ENCODE measurements at places on chromosomes 1 and 21.

DNA sequence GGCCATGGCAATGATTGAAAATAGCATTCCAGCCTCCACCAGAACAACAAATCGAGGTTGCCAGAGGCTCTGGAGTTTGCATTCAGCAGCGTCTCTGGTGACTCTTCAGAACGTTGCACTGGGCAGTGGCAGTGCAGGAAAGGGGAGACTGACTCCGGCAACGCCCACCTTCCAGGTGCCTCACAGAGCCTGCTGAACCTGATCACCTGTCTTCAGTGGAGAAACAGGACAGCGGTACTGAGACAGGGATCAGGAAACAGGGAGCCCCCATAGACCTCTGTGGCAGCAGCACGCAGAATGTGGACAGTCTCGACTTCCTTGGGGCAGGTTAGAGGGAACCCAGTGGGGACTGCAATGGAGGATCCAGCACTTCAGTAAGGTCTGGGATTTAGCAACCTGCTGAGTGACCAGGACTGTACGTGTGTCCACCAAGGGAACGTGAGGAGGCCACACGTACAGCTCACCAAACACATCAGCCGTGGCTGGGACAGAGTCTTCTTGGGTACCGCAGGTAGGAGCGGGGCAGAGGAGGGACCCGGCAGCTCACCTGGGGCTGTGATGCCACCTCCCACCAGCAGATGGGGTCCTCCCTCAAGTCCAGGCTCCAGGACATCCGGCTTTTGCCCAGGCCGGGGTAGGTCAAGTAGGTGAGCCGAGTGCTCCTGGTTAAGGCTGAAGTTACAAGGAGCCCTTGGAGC, 128.6 kb downstream of the PRDM2 start:
- peak; percentile 64 for DNase-seq

DNA sequence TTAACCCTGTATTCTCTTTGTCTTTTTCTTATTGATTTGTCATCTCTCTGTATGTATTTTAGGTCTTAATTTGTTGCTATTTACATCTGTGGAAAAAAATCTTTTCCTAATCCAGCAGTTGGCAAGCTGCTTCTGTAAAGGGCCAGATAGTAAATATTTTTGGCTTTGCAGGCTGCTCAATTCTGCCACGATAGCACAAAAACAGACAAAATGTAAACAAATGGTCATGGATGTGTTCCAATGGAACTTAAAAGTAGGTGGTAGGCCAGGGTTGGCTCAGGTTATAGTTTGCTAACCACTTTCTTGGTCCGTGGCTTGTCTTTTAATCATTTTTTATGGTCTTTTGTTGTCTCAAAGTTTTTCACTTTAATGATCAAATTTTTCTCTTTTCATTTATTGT, 371.8 kb downstream of the HHAT start:
- no peak for DNase-seq

GRCh38 chr1:99700020-99700419, 54.1 kb downstream of the PALMD start:
- no peak for DNase-seq

DNA sequence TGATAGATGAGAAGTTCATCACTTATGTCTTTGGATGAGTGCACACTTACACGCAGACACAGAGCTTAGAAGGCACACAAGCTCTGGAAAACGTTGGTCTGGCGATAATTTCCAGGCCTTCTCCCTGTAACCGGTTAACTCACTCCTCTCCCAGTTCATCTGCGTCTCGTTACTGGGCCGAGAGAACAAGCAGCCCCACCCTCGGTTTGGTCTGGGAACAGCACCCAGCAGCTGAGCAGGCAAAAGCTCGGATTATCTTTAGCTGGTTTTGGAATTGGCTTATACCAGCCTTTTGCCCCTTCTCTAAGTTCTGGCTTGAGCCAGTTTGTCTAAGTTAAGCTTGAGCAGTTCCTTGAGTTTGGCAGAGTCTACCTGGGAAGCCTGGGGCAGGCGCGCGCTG, 27.3 kb upstream of the COL6A1 start:
- no peak for DNase-seq

DNA sequence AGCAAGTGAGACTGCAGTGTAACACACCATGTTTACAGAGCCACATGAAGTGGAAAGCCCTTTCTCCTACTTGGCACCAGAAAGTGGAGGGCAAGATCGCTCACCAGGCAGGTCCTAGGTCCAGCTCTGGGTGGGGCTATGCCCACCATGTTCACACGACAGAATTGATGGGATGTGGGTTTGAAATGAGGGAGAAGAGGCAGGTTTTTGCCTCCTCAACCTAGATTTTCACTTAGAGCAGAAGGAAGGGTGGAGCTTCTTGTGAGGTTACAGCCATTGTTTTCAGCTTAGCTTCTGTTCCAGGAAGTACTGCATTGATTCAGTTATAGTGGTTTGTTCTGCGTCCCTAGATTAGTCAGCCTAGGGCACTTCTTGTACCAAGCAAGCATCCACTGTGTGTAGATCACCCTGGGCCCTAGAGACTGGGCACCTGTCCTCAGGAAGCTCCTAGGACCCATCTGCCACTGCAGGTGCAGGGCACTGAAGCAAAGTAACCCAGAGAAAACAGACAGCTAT, 2.3 kb downstream of the CD53 start:
- DNase-seq, result peak; percentile 70

- DNase-seq, result peak; percentile 44
Measured at GRCh38 chr1:2466958-2467554, 9.0 kb upstream of the PLCH2 start.

DNA sequence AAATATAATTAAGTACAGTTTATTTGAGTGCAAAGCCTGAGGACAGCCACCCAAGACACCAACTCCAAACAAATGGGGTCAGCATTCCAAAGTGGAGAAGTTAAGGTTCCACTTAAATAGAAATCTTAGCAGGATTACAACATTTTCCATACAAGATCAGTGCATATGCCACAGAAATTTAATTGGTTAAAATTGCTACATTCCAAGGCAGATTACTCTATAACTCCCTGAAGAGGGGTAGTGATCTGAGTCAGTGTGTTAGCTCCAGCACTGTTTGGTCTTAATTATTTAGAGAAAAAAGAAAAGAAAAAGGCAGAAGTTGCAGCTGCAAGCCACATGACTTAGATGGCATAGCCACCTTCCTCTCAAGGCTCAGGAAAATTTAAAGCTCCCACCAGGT, 297.5 kb downstream of the HHIPL2 start:
- no peak for DNase-seq

DNA sequence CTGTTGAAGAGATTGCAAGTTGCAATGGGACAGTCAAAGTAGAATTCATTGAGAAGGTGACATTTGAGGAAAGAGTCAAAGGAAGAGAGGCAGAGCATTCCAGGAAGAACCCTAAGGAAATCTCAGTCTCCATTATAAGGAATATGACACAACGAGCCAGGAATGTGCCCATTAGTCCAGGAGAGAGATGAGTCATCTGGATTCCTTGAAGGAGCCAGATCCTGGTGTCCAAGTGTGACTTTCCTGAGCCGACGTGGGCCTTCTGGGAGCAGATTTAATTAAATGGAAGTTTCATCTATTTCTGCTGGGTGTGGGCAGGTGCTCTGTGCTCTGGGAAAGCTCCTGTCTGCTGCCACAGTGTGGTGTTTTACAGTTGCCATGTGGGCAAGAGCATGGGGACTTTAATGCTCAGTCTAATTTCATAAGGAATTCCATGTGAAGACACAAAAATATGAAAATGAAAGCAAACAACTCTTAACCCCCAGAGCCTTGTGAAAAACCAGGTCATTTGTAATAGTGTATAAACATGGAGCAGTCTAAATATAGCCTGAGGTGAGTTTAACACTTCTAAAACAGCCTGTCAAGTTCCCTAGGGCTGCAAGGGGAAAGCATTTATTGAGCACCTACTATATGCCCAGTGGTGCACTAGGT, 111.4 kb upstream of the ARTN start:
- DNase-seq, result no peak

DNA sequence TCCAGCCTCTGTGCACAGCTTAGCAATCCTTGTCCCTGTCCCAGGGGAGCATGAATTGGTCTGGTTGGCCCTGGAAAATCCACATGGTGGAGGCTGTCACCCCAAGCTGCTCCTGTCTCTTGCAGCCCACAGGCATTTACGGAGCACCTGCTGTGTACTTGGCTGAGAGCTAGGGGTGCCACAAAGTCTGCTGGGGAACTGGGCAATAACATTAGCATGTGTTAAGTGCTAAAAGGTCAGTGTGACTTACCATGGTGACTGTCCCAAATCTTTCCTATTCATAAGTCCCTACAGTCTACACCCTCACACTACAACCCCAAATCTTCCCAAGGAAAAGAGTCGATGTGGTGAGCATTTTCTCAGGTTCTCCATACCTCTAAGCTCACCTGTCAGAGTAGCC, 53.6 kb upstream of the ARTN start:
- DNase-seq, result no peak

DNA sequence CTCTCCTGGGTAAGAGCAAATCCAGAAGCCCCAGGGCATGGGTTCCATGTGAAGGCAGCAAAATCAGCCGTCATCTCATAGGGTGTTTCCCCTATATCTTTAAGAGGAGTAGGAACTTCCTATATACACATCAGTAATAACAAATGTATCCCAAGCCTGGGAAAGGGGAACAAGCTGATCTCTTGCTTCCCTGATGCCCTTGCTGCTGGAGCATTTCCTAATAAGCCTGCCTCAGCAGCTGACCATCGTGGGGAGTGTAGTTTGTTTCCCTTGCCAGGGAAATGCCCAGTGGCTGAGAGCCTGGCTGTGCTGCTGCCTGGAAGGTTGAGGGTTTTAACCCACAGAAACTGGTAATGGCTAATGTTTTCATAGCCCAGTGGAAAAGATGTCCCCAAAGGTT, 177.0 kb downstream of the NPHP4 start:
- DNase-seq, result no peak

GRCh38 chr21:39096754-39097153, 86.5 kb downstream of the PSMG1 start:
- DNase-seq, result no peak

DNA sequence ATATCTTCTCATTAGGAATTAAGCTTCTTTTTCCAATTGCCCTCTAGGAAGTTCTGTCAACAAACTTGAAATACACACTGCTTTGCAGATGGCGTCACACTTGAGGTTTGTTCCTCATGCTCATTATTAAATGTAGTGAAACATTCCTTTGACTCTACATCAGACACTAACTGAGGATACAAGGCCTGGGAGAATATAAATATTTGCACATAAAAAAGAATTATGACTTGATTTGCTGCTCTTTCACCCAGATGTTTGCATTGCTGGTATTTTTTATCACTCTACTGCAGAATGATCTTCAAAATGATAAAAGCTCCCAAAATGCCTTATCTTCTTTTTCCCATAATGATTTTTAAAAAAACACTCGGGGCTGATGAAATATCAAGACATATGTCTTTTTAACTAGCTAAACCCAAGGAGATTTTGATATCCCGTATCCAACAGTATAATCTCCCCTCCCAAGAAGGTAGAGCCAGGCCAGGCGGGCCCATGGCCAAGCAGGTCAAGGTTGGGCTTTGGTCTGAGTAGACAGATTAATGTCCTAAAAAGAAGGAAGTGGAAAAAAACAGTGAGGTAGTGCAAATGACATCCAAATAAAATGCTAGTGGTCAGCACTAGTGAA, 264.6 kb downstream of the HHIPL2 start:
- no peak for DNase-seq

GRCh38 chr1:77081834-77082233, 137.4 kb downstream of the PIGK start:
- DNase-seq, result no peak

- DNase-seq, result no peak
Measured at GRCh38 chr1:48582408-48582807, 110.4 kb upstream of the SPATA6 start.

DNA sequence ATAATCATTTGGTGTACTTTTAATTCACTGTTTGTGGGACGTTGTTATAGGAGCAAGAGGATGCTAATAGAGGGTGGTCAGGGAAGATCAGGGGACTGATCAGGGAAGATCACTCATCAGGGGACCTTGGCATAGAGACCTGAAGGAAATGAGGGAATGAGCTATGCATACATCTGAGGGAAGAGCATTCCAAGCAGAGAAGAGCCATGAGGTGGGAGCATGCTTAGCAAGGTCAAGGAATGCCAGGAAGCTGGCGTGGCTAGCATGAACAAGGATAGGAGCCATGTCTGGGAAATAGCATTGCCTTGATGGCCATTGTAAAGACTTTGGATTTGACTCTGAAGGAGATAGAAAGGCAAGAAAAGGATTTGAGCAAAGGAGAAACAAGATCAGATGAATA, 14.1 kb downstream of the IRF2BP2 start:
- no peak for DNase-seq

- no peak for DNase-seq
Measured at GRCh38 chr1:116587501-116588227, 16.8 kb upstream of the CD58 start.

- no peak for DNase-seq
Measured at GRCh38 chr1:168700575-168701268, 28.3 kb downstream of the DPT start.

- DNase-seq, result no peak
Measured at GRCh38 chr1:52444463-52444862, 40.1 kb downstream of the PRPF38A start.

DNA sequence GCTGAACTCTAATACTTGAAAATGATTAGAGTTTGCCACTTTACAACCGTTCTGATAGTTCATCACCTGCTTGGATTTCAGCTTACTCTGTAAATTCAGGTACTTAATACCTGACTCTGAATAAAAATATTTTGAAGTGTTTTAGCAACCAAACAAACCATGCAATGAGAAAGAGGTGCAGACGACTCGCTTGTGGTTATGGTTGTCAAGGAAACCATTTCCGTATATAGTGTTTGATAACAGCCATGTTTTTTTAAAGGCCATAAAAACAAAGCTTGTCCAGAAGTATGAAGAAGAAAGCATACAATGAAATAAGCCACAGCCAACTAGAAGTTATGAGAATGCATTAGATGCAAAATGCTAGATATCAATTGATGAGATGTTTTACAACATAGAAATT, 167.2 kb upstream of the HMCN1 start:
- DNase-seq, result no peak

- no peak for DNase-seq
Measured at GRCh38 chr21:44771896-44772525, 29.6 kb downstream of the UBE2G2 start.

DNA sequence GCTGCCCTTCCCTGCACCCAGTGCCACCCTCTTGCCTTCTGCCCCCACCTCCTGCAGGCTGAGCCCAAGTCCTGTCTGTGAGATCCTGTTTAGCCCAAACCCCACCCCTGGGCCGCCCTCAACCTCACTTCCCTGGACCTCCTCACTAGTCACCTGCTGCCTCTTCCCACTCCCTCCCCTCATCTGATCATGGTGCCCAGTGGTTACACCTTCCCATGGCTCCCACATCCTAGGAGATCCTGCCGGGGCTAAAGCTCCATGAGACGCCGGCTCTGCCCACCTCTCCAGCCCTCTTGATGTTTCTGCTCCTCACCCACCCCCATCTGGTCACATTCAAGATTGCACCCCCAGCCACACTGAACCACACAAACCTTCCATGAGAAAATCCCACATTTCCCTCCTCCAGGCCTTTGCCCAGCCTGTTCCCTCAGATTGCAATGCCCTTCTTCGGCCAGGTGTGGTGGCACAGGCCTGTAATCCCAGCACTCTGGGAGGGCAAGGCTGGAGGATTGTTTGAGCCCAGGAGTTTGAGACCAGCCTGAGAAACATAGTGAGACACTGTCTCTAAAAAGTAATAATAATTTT, 17.0 kb downstream of the TTC39A start:
- no peak for DNase-seq

- DNase-seq, result no peak
Measured at GRCh38 chr21:37564924-37565529, 198.5 kb downstream of the DYRK1A start.

Data from activated T-cell treated with anti-CD3 and anti-CD28 coated beads, Interleukin-2, amount 50 U/mL, for 48 hours (primary cell).